AG09309 (cell line): ENCODE measurements at places on chromosomes 1 and 21.

DNA sequence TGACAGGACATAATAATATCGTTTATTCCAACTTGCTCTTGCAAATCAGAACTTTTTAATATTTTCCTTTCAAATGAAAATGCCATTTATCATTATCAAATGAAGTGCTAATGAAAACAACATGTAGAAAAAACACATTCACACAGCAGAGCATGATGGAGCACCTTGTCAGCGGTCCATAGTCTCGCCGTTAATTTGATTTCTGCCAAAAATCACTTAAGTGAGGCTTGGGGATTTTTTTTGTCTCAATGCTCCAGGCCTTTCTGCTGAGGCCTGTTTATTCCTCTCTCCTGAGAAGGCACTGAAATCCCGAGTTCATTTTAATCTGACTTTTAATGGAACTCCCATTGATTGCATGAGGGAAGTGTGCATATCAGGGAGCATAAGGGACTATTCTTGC lies 122.5 kb downstream of the ELAVL4 start:
- no peak for DNase-seq

DNA sequence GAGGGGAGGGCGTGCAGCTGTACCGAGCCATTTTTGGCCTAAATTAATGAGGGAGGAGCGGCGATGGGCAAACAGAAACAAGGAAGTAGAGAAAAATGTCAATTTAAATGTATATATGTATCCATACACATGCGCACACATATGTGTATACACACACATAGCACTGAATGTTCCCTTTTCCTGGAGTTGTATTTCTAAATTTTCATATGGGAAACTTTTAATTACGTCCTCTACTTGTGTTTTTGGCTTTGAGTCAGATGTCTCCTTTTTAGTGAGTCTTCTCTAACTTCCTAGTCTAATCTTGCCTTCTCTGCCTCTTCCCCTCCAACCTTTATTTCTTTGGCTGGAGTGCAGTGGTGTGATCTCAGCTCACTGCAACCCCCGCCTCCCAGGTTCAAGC lies 15.4 kb upstream of the CYYR1 start:
- DNase-seq, result no peak

- DNase-seq, result no peak
These were observed 259.1 kb downstream of the NFIA start for GRCh38 chr1:61341426-61341825.

DNA sequence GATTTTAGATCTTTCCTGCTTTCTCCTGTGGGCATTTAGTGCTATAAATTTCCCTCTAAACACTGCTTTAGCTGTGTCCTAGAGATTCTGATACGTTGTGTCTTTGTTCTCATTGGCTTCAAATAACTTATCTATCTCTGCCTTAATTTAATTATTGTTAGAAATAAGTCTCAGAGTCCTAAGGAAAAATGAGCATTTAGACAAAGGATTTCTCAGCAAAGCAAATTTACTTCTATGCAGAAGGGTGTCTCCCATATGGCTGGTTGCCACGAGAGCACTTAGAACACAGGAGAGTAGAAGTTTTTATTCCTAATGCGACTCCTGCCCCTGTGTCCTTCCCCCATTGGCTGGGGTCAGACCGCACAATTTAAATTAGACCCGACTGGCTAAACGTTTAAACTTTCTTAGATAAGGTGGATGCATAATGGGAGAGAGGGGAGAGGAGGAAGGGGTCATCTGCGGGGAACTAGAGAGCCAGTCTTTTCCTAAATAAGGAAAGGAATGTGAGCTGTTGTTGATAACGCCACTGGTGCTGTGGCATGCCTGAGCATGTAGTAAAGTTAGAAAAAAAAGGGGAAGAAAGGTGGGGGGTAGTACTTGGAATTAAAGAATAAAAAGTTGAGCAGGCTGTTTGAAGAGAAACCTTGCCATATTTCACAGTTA lies 170.2 kb downstream of the DYRK1A start:
- no peak for DNase-seq
